ENCODE measurements at places on chromosomes 12 and 14.

DNA sequence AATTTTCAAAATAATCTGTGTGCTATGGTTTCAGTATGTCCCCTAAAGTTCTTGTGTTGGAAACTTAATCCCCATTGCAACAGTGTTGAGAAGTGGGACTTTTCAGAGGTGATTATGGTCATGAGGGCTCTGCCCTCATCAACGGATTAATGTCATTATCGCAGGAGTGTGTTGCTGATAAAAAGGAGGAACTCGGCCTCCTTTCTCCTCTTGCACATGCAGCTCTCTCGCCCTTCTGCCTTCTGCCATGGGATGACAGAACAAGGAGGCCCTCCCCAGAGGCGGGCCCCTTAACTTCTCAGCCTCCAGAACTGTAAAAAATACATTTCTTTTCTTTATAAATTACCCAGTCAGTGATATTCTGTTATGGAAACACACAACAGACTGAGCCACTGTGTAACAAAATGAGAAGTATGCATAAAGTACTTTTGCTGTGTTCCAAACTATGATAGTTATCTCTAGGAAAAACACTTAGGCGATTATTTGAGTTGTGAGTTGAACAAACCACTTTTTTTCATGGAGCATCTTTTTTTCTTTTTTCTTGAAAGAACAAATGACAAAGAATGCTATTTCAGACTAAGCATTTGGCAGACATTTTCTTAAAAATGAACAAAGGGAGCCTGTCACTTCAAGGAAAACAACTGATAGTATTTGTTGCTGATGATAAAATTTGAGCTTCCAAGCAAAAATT lies 134.8 kb upstream of the FUT8 start:
- DNase-seq = no peak

DNA sequence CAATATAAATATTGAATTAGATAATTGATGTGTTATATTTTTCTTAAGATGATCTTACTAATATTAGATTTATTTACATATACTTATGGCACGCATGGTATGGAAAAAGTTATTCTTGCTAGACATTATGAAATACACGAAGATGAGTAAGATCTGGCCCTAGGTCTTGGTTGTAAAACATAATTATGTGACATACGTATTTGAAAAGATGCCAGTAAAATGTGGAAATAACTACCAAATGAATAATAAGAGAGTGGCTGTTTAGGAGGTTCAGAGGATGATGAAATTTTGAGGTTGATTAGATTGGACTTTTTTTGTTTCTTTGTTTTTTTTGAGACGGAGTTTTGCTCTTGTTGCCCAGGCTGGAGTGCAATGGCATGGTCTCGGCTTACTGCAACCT lies 41.3 kb downstream of the FANCM start:
- DNase-seq = no peak

DNA sequence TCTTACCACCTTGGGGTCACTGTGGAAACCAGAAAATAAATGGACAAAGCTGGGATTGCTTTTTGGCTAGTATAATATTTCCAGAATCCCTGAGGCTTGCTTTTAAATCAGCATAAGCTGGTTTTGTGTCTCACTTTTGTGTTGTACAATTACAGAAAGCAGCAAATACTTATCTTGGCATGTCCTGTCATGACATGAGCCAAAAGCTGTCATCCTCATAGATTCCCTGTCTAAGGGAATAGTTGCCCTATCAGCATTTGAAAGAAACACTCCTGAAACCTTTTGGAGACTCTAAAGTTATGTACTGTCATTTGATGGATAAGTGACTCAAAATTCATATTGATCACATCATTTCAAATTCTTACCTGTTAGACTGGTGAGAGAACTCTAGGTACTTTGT lies 987.2 kb downstream of the NRXN3 start:
- DNase-seq = no peak

DNA sequence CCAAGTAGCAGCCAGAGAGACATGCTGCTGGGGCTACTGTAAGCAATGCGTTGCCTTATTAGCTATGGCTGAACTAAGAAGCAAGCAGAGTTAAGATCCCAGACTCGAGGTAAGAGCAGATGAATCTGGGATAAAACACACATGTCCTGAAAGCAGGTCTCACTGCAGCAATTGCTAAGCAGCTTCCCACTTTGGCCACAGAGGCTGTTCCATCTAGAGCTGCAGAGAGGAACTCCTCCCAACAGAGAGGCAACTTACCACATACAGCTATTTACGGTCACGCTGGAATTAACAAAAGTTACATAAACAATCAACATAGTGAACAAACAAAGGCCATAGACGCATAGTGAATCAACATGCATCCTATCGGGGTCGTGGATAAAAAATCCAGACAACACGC lies 90.2 kb downstream of the KSR2 start:
- no peak for DNase-seq

GRCh38 chr12:81722004-81722403 lies 37.1 kb downstream of the PPFIA2 start:
- no peak for DNase-seq

DNA sequence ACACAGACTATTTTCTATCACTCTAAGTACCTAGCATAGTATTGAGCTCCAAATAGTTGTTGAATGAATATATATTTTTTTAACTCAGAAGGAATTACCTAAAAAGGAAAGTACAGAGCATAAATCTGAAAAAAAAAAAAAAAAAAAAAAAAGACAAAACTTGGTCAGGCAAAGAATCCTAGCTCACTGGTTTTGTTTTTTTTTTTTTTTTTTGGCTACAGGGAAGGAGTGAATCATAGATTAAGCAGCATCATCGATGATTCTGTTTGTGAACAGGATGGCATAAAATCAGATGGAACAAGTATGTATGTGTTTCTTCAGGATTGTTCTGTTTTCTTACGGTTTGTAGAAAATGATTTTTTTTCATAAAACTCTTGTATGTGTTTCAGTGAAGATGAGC lies 66.1 kb upstream of the BCAT1 start:
- DNase-seq = no peak

DNA sequence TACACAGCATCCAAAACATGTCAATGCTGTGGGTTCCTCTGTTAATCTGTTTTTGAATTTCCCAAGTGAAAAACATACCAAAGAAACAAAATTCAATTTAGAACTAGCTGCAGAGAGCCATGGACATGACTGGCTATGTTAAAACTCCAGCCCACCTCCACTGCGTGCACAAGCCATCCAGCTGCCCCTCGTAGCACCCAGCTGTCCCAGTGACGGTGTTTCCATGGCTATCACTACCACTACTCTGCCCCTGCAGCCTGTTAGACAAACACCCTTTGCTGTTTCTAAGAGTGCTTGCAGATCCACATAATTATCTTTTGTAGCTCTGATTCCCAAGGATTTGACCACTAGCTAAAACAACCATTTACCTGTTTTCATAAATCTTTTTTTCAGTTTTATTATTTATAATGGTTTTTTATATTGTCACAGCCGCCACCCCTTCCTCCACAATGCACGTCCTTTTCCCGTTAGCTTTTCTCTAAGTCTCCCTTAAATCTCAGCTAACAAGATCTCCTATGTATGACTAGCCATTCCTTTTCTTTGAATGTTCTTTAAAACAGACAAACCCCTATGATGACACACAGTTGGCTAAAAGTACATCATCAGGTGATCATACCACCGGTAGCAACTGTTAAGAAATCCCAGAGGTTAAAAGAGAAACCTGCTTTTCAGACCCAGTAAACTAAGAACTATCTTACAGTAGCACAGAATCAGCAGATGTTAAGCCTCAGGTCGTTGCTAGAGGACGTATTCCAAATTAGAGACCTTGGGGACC lies 37.8 kb upstream of the NAA30 start:
- no peak for DNase-seq

- no peak for DNase-seq
Measured at GRCh38 chr12:96015672-96016071, 19.5 kb upstream of the HAL start.

DNA sequence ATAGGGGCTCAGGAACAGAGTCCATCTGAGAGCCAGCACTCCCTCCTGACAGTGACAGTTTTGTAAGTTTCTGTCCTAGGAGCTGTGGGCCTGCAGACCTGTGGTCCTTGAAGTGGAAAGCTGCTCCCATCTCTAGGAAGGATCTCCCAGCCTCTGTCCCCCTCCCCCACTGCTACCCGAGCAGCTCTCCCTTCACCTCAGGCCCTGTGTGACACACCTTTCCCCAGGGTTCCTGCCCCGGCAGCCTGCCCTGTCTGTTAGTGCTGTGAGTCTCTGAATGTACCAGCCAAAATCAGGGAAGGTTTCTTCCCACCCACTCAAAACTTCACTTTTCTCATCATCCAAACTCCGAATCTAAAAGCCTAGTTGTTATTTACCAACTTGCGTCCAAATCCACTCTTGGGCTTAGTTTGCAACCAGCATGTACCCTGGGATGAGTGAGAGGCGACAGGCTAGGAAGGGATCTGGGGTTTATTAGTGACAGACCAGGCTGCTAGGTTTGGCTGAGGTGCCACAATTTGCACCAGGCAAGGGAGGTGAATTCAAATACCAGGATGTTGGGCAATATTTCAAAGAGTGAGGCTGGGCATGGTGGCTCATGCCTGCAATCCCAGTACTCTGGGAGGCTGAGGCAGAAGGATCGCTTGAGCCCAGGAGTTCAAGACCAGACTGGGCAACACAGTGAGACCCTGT lies 39.9 kb downstream of the NINJ2 start:
- DNase-seq = no peak

DNA sequence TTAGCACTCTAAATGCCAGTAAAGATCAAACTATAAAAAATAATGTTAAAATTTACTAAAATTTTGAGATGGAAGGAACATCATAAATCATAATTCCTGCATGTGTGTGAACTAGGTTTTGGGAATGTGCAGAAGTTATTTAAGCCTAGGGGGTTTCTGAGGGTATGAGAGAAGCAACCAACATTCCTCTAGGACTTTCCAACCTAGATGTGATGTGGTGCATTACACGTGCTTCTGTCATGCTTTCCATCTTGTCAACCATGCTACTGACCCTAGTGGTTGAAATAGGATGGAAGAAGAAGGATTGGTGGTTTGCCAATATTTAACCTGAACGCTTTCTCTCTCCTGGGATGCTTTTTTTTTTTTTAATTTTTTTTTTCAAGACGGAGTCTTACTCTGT lies 209.3 kb downstream of the AEBP2 start:
- no peak for DNase-seq

GRCh38 chr12:132450418-132451171 lies 39.4 kb upstream of the FBRSL1 start:
- DNase-seq = no peak

GRCh38 chr12:108299980-108300696 lies 39.0 kb downstream of the CMKLR1 start:
- DNase-seq = no peak

GRCh38 chr14:100640471-100641273 lies 53.5 kb upstream of the BEGAIN start:
- no peak for DNase-seq

DNA sequence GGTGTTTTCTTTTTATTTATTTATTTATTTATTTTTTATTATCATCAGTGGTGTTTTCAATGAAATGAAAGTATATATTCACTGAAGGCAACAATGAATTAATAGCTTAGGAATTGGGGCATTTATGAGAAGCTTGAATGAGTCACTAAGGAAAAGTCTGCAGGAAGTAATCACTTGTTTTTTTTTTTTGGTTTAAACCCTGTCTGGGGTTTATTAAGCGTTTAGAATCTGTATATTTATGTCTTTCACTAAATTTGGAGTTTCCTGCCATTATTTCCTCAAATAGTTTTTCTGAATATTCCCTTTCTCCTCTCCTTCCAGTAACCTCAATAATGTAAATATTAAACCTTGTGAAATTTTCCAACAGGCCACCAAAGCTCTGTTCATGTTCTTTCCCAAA lies 85.5 kb downstream of the TESC start:
- DNase-seq = no peak

- no peak for DNase-seq
Measured at GRCh38 chr12:132249689-132250478, 79.5 kb downstream of the GALNT9 start.

DNA sequence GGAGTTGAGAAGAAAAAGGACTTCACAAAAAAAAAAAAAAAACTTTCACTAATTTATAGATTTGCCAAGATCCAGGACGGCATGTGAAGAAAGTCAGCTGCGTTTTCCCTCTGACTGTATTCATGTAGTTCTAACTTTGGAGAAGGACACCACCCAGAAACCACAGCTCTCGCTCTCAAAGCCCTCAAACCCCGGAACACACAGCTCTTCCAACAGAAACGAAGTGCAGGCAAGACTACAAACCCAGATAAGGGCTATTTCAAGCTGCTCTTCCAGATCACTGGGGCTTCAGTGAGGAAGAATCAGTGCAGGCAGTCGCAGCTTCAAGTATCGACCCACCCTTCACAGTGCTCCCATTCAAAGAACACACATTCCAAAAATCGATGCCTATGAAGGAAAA lies 13.2 kb downstream of the KCNH5 start:
- DNase-seq = no peak

- DNase-seq = no peak
Measured at GRCh38 chr12:65823513-65824375, 539 bp upstream of the HMGA2 start.

- no peak for DNase-seq
Measured at GRCh38 chr12:82411546-82412230, 53.4 kb downstream of the METTL25 start.

GRCh38 chr14:51360592-51360991 lies 120.5 kb downstream of the TMX1 start:
- DNase-seq = no peak

GRCh38 chr12:107057071-107057834 lies 36.1 kb downstream of the CRY1 start:
- DNase-seq = no peak

DNA sequence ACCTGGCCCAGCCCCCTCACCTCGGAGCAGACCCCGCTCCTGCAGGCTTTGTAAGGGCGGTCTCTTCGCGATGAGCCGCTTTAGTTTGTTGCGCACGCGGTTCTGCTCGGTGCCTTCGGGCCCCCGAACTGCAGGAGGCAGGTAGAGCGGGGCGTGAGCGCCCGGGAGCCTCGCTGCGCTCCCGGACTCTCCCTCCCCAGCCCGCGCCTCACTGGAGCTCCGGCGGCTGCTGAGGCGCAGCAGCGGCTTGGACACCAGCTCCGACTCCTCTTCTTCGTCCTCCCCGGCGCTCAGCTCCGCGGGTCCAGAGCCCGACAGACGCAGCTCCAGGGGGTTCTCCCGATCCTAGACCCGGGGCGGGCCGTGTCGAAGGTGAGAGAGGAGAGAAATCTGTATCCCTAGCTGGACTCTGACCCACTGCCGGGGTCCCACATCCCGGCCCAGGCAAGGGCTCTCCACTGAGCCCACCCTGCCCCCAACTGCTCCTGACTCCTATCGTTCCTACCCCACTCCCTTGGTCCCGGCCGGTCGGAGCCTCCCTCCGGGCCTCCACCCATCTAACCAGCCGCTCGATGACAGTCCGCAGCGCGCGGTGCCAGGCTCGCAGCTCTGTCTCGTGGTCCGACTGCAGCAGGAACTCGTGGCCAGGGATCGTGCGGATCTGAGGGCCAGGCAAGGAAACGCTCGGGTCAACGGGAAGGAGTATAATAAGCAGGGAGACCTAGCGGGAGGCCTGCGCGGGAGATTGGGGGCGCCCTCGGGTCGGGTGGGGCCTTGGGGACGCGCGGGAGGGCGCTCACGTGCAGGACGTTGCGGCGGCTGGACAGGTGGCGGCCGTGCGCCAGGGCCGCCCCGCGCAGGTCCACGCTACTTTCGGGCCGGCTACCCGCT lies 4.2 kb downstream of the ARHGAP9 start:
- DNase-seq = no peak

- DNase-seq = no peak
Measured at GRCh38 chr14:29463727-29464395, 463.8 kb downstream of the PRKD1 start.
